ENCODE measurements at places on chromosomes 2 and 18.

DNA sequence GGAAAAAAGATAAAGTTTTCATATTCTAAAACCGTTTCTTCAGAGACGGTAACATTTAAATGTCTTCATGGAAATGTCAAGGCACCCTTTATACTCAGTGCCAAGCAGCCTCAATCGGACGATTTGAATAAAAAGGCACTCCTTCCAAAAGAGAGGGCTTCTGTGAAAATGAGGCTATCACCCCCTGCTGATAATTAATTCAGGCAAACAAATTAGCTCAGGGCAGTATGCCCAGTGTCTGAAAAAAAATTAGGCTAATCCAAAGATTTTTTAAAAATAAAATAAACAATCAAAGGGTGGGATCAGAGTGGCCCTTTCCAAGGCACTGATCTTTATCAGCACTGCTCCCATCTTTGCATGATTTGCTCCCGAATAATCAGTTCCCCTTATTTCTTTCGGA is 151.0 kb upstream of the PID1 start:
- H3K27ac ChIP-seq: no peak overlapping the region
- DNase-seq: no peak
- H3K36me3 ChIP-seq: no peaks in the 10 kb centered on the region
- no peaks in the 10 kb centered on the region for H3K4me1 ChIP-seq
- H3K4me3 ChIP-seq: no peak overlapping the region

- peaks cover 62% of the 10 kb centered on the region for H3K36me3 ChIP-seq
- no peaks in the 10 kb centered on the region for H3K27me3 ChIP-seq
- H3K27ac ChIP-seq: no peak overlapping the region
These were observed 47.0 kb upstream of the AP1S3 start for GRCh38 chr2:223884399-223884798.

DNA sequence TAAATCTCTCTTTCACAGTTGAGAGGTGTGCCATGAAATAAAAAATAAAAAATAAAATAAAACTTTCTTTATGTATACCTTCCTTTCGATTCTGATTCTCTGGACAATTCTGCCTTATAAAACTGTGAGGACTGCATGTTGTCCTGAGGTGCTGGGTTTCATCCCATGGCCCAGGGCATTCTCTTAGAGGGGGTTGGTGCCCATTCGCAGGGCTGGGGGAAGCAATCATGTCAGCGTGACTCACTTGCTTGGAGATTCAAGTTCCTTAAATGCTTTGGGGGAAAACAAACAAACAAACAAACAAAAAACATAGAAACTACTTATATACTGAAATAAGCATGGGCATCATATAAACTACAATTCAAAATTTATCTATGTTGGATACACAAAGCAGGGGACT is 122.0 kb upstream of the ST6GAL2 start:
- H3K27me3 ChIP-seq: no peaks in the 10 kb centered on the region
- H3K36me3 ChIP-seq: no peaks in the 10 kb centered on the region
- no peak overlapping the region for H3K4me3 ChIP-seq
- no peak overlapping the region for H3K27ac ChIP-seq
- DNase-seq: no peak
- no peaks in the 10 kb centered on the region for H3K4me1 ChIP-seq

GRCh38 chr18:23521907-23522306 is 18.6 kb downstream of the RMC1 start:
- H3K36me3 ChIP-seq: peaks cover 97% of the 10 kb centered on the region
- DNase-seq: no peak
- peak overlapping the region; percentile 57 for H3K27ac ChIP-seq
- no peak overlapping the region for H3K4me3 ChIP-seq
- no peaks in the 10 kb centered on the region for H3K27me3 ChIP-seq
- no peaks in the 10 kb centered on the region for H3K4me1 ChIP-seq

- H3K27ac ChIP-seq: no peak overlapping the region
- H3K36me3 ChIP-seq: peaks cover 25% of the 10 kb centered on the region
- peaks cover 75% of the 10 kb centered on the region for H3K4me1 ChIP-seq
- H3K27me3 ChIP-seq: no peaks in the 10 kb centered on the region
These were observed 291.5 kb upstream of the CCDC68 start for GRCh38 chr18:55250768-55251173.

DNA sequence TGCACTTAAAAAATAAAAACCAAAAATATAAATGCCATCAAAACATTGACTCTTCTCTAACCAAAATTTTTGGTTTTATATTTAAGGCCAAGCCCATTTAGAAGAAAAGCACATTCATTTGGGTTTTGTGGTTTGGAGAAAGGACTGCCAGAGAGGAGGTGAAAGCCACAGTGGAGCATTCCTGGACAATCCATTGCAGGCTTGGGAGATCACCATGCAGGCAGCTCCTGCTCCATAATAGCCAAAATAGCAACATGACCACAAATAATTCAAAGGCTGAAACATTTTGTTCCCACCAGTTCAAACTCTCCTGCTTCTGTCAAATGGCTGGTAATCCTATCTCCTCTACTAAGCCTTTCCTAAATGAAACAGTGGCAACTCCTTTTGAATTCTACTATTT is 73.5 kb downstream of the GALNT3 start:
- no peak for DNase-seq
- no peak overlapping the region for H3K4me3 ChIP-seq

- no peaks in the 10 kb centered on the region for H3K4me1 ChIP-seq
- no peak for DNase-seq
- H3K27me3 ChIP-seq: no peaks in the 10 kb centered on the region
- no peaks in the 10 kb centered on the region for H3K36me3 ChIP-seq
- H3K27ac ChIP-seq: no peak overlapping the region
These were observed 1403.6 kb downstream of the SUCLG1 start for GRCh38 chr2:83055376-83056010.

DNA sequence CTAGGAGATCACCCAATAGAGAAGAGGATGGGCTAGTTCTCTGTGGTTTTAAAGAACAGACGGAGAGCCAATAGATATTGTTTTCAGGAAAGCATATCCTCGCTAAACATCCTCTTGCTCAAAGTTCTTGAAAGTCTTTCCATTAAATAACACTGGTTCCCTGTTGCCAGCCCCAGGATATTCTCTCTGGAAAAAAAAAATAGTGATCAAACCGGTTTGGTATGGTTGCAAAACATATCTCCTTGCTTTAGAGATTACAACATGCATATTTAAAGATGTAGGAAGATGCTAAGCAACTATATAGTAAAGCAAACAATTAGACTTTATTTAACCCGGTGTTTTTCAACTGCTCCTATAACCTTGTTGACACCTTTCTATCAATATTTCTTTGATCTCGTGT is 211.4 kb downstream of the CMPK2 start:
- H3K4me3 ChIP-seq: no peak overlapping the region
- H3K36me3 ChIP-seq: no peaks in the 10 kb centered on the region

GRCh38 chr2:172588931-172589330 is 33.0 kb downstream of the PDK1 start:
- no peak overlapping the region for H3K27ac ChIP-seq
- H3K27me3 ChIP-seq: no peaks in the 10 kb centered on the region
- DNase-seq: no peak
- H3K36me3 ChIP-seq: peaks cover 69% of the 10 kb centered on the region
- no peak overlapping the region for H3K4me3 ChIP-seq
- H3K4me1 ChIP-seq: no peaks in the 10 kb centered on the region

- H3K36me3 ChIP-seq: no peaks in the 10 kb centered on the region
- no peak for DNase-seq
- H3K27me3 ChIP-seq: no peaks in the 10 kb centered on the region
- H3K4me1 ChIP-seq: no peaks in the 10 kb centered on the region
- H3K27ac ChIP-seq: no peak overlapping the region
These were observed 418.6 kb downstream of the PIK3C3 start for GRCh38 chr18:42373584-42373983.

GRCh38 chr2:159716857-159717256 is 4.6 kb downstream of the MARCHF7 start:
- no peak for DNase-seq
- no peak overlapping the region for H3K4me3 ChIP-seq
- peaks cover 26% of the 10 kb centered on the region for H3K4me1 ChIP-seq

- H3K27ac ChIP-seq: no peak overlapping the region
- DNase-seq: no peak
- no peak overlapping the region for H3K4me3 ChIP-seq
- peaks cover 6% of the 10 kb centered on the region for H3K4me1 ChIP-seq
- peaks cover 8% of the 10 kb centered on the region for H3K27me3 ChIP-seq
These were observed 349.0 kb upstream of the PKDCC start for GRCh38 chr2:41698678-41699422.

DNA sequence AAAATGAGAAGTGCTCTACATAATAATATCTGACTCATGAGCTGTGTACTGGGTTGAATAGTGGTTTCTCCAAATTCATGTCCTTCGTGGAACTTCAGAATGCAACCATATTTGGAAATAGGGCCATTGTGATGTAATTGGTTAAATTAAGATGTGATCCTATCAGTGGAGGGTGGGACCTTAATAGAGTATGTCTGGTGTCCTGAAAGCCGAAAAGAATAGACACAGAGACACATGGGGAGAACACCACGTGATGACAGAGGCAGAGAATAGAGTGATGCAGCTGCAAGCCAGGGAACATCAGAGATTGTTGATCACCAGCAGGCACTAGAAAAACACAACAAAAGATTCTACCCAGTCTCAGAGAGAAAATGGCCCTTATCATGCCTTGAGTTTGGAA is 310.1 kb downstream of the EXOC6B start:
- H3K36me3 ChIP-seq: peaks cover 4% of the 10 kb centered on the region
- no peaks in the 10 kb centered on the region for H3K27me3 ChIP-seq
- H3K27ac ChIP-seq: no peak overlapping the region
- no peaks in the 10 kb centered on the region for H3K4me1 ChIP-seq

DNA sequence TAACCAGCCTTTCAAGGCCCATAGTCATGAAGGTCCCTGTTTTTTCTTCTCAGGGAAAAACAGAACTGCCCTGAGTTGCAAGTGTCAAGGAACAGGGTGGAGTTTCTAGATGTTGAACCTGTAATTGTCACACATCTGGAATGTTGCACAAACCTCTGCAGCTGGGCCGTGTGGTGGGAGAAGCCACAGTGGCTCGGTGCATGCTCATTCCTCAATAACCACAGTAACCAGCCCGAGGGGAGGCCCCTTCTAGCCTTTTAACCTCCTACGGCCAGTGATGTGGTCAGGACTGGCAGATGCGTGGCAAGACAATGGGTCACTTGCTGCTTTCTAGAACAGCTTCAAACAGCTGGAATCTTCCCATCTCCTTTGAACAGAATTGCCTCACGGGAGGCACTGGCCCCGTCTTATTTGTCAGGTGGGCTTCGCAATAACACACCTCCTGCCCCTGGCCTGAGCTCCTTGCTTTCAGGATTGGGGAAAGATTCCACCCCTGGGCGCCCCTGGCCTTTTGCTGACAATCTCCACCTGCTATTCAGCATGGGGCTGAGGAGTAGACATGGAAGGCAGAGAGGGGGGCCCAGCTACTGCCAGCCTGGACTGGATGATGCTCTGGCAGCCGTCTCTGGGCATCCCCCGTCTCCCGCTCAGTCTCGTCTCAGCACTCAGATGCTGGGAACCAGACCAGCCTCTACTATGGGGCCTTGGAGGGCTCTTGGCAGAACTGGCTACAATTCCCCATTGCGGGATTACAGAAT is 102.9 kb downstream of the KLHL29 start:
- H3K36me3 ChIP-seq: no peaks in the 10 kb centered on the region
- no peaks in the 10 kb centered on the region for H3K27me3 ChIP-seq
- H3K4me3 ChIP-seq: no peak overlapping the region

- H3K4me1 ChIP-seq: no peaks in the 10 kb centered on the region
- no peak for DNase-seq
- H3K27me3 ChIP-seq: no peaks in the 10 kb centered on the region
- H3K36me3 ChIP-seq: no peaks in the 10 kb centered on the region
These were observed 36.5 kb upstream of the CYTIP start for GRCh38 chr2:157480182-157480961.

DNA sequence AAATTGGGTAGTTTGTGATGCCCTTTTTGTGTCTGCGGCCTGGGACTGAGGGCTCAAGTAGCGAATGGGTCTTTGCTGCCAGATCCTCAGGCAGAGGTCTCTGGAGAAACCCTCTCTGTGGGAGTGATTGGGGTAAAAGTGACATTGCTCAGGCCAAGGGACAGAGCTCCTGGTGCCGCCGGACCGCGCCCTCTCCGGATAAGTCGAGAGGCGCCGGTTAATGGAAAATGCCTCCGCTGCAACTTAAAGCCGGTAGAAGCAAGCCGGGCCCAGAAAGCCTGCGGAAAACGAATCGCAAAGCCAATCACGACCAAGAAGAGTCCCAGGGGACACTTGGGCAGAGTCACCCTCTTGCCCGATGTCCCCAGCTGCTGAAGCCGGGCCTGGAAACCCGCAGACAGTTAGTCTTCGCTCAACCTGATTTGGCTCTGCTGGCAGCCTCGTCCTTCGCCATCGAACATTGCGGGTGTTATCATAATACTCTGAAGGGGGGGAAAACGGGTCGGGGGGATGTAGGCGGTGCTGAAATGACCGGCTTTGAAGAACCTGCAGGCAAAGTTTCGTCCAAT is 352 bp upstream of the HOXD12 start:
- DNase-seq: no peak
- H3K27ac ChIP-seq: no peak overlapping the region
- H3K4me1 ChIP-seq: peaks cover 51% of the 10 kb centered on the region
- H3K27me3 ChIP-seq: peaks cover 100% of the 10 kb centered on the region
- H3K4me3 ChIP-seq: no peak overlapping the region

DNA sequence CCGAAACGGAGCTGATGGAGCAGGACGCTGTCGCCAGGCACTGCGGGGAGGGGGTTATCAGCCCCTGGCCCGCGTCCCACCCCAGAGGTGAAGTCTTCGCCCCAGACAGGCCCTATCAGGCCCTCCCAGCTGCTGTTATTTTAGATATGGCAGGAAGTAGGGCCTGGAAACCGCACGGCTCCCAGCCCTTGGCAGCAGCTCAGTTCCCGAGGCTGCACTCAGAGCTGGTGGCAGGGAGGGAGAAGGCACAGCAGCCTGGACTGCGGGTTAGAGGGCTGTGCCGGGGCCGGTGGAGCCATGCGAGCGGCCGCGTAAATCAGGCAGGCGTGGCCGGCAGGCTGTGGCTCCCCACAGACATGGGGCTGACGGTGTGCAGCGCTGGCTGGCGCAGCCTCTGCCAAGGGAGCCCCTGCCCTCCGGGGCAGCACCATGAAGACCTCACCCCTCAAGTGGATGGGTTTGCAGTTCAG is 111.4 kb downstream of the NFATC1 start:
- H3K27me3 ChIP-seq: no peaks in the 10 kb centered on the region
- peak; percentile 88 for DNase-seq
- peak overlapping the region; percentile 86 for H3K27ac ChIP-seq

GRCh38 chr2:44479127-44479887 is 117.6 kb downstream of the CAMKMT start:
- peaks cover 4% of the 10 kb centered on the region for H3K4me1 ChIP-seq
- H3K4me3 ChIP-seq: no peak overlapping the region
- DNase-seq: no peak
- no peak overlapping the region for H3K27ac ChIP-seq
- no peaks in the 10 kb centered on the region for H3K27me3 ChIP-seq

DNA sequence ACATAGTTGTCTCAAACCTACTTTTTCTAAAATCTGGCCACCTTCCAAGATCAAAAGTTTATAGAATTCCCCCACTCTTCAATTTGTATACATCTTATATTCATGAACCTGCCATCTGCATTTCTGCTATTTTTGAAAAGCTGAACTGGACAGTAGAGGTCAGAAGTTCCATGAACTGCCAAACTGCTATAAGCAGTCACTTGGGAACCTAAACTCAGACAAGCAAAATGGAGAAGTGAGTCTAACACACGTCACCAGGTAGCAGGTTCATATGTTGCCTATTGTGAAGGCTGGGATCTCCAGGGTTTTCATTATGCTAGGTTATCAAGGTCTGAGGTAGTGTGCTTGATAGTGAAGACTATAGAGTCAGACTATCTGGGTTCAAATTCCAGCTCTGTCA is 2.0 kb upstream of the MYO1B start:
- H3K27me3 ChIP-seq: no peaks in the 10 kb centered on the region
- H3K4me1 ChIP-seq: no peaks in the 10 kb centered on the region
- no peak overlapping the region for H3K4me3 ChIP-seq
- no peak overlapping the region for H3K27ac ChIP-seq

GRCh38 chr2:230933521-230934180 is 8.6 kb upstream of the GPR55 start:
- no peaks in the 10 kb centered on the region for H3K27me3 ChIP-seq
- no peaks in the 10 kb centered on the region for H3K36me3 ChIP-seq
- H3K4me1 ChIP-seq: peaks cover 6% of the 10 kb centered on the region
- H3K27ac ChIP-seq: no peak overlapping the region
- DNase-seq: peak; percentile 59
